Endothelial cell of coronary artery (primary cell): ENCODE measurements at places on chromosomes 6 and 20. TPM values are rescaled to one million over a fixed set of nuclear protein-coding genes. Genes with fewer than 3 reads are reported as not detected.

Gene RIPOR2
- total RNA-seq, result 0.28 TPM in 1 of 2 replicates, not detected in the other

Gene MTFR2
- total RNA-seq, result 1.5 and 1.7 TPM in 2 replicates

Gene LRRC73
- total RNA-seq, result 0.18 and 0.19 TPM in 2 replicates

Gene BEND6
- total RNA-seq, result 1.1 and 1.7 TPM in 2 replicates

Gene DNAH8
- total RNA-seq, result under 0.01 and 0.19 TPM in 2 replicates

Gene BNIP5
- not detected in 2 replicates for total RNA-seq

Gene SERPINB1
- total RNA-seq, result 18.0 and 20.2 TPM in 2 replicates

Gene CDH22
- not detected in 2 replicates for total RNA-seq

Gene ADGB
- not detected in 2 replicates for total RNA-seq

Gene ENPP5
- total RNA-seq, result not detected in 2 replicates

Gene CDSN
- total RNA-seq, result under 0.01 TPM in 1 of 2 replicates, not detected in the other

Gene COL10A1
- total RNA-seq, result not detected in 2 replicates

Gene RAB44
- total RNA-seq, result under 0.01 TPM in 2 replicates

Gene TNNC2
- not detected in 2 replicates for total RNA-seq

Gene CCM2L
- 7.8 and 13.1 TPM in 2 replicates for total RNA-seq

Gene SLC17A2
- not detected in 2 replicates for total RNA-seq
